Activated CD4-positive, alpha-beta T cell treated with anti-CD3 and anti-CD28 coated beads, Interleukin-2, amount 50 U/mL, for 4 hours (primary cell): ENCODE measurements at places on chromosomes 5 and 9.

- DNase-seq: no peak
These were observed 263.0 kb upstream of the FBXL7 start for GRCh38 chr5:15236911-15237508.

DNA sequence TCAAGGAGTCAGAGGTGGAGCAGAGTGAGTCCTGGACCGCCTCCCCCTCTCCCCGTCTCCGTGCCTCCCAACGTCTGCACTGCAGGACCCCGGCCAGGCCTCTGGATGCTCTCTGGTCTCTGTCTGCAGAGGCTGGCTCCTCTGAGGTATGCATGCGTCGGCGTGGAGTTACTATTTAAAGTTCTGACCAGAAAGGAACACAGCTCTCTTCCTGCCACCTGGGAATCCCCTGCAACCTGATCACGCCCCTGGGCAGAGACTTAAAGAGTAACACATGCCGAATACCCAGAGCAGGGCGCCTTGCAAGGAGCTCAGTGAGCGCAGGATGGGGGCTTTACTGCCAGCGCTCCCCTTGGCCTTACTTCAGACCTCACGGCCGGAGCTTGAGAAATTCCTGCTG is 16.0 kb downstream of the ANXA6 start:
- peak; percentile 52 for DNase-seq

- no peak for DNase-seq
These were observed 216.0 kb downstream of the FBXL7 start for GRCh38 chr5:15715967-15716366.

GRCh38 chr9:137974746-137975526 is 97.4 kb downstream of the CACNA1B start:
- DNase-seq: no peak

DNA sequence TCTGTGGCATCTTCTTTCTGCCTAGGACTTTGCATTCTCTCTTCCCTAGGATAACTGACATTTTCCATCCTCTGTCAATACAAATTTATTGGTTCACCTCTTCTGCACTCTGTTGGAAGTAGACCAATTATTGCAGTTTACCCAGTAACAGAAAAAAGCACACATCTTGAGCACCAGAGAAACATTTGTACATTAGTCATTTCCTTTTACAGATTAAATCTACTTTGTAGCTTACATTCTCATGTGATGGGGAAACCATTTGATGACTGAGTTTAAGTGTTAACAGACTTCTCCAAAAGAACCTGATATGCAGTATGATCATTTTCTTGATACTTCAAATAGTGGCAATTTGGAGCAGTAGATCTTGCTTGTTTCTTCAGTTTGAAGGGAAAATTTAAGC is 1098.8 kb downstream of the DTWD2 start:
- DNase-seq: no peak

DNA sequence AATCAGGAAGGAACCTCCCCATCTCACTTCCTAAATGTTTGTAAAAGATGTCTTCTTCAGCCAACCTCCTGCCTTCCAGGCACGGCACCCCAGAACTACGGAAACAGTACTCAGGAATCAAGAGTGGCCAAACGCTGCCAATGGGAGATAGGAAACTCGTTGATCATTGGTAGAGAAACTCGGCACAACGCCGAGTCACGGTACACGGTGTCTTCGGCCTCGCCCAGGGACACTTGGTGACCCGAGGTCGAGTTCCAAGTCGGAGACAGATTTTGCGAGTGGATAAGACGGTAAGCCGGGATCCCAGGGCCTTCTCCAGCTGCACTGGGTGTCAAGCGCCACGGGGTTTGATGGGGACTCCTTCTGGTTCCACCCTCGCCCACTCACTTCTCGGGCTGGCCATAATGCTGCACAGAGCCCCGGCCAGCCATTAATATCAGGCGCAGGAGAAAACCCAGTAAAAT is 343 bp downstream of the KIAA0825 start:
- DNase-seq: no peak

GRCh38 chr5:127324756-127325155 is 34.2 kb downstream of the MEGF10 start:
- DNase-seq: no peak

DNA sequence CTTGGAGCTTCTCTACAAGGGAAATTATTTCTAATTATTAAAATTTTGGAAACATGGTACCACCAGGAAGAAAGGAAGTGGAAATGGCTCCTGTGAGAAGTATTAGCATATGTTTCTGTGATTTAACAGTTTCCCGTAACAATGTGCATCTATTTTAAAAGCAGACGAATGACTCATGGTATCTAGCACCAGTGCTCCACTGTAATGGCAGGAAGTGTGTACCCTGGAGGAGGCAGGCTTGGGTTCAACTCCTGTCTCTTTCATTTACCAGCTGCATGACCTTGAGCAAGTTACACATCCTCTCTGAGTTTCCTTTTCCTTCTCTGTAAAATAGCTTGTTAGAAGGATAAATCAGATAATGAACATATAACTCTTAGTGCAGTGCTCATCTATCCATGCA is 41.0 kb upstream of the ANGPTL2 start:
- no peak for DNase-seq

- DNase-seq: no peak
These were observed 324.9 kb downstream of the NPR3 start for GRCh38 chr5:33035851-33036527.
